ENCODE measurements at places on chromosomes 7 and 10.
A peak's percentile ranks its signal among the peaks of the same experiment; 100 is the strongest.

DNA sequence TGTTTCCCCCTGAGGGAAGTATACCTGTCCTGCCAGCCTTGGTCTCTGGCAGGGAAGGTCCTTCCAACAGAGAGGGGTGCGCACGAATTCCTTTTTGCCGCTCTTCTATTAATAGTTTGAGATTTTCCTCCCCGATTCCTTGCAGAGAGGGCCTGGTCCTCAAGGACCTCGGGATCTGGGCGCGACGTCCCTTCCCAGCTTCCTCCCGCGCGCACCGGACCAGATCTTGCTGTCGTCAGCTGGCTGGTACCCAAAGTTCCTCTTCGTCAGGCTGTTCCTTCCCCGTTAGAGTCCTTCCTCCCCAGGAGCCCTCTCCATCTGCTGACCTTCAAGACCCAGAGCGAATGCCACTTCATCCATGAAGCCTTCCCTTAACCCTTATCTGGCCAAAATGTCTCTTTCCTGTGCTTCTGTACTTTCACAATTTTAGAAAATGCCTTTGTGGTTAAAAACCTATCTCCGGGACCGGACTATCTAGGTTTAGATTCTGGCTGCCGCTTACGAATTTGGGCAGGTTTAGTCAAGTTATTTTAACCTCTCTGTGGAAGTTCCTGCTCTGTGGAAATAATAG lies 851 bp upstream of the GOT1 start:
- DNase-seq = no peak

- DNase-seq = no peak
Observed at GRCh38 chr7:29091715-29092114, 54.6 kb downstream of the CPVL start.

DNA sequence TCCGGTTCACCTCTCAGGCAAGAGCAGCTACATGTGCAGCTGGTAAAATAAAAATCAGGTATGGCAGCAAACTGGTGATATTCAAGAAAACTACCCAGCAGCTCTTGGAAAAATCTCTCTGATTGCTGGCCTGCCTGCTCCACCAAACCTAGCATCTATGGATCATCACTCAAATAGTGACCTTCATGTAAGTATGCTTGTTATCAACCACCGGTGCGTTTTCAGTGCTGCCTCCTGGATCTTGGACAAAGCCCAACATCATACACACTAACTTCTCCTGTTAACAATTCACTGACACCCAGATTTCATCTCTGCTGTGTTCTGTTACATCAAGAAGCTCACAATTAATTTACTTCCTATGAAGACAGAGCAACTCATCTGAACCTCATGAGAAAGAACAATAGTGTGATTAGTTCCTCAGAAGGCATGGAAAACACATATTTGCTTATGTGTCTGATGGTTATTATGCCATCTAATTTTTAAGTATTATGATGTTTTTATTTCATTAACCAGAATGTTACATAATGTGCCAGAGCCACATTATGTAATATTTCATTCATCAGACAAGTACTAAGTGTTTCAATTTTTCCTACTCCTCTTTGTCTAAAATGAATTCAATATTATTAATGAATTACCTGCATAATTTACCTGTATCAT lies 8.8 kb downstream of the CDK6 start:
- no peak for DNase-seq

DNA sequence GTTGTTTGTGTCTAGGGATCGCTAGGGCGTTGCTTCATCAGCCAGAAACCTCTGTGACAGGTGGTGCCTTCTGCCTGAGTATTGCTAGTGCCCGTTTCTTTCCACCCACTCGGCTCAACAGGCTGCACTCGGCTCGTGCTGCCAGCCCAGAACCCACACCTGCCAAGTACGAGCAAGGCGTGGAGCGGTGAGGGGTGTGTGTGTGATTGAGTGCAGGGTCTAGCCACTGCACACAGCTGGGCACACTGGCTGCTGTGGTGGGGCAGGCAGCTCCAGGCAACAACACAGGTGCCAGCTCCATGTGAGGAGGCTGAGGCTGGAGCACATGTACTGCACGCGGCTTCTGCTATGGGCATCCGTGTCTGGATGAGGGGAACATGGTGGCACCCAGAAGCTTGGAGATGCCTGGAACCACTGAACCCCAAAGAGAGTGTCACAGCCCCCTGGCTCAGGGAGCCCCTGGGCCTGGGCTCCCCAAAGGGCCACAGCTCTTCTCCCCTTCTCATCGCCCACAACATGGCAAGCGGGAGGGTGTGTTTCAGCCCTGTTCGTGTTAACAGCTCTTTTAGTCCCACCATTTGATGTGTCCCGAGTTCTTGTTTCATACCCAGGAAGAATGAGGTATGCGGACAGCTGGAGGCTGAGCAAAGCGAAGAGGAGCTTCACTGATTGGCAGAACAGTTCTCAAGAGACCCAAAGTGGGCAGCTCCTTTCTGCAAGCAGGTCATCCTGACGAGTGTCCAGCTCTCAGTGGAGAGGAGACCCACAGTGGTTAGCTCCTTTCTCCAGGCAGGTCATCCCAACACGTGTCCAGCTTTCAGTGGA lies 78.1 kb downstream of the HDAC9 start:
- no peak for DNase-seq

DNA sequence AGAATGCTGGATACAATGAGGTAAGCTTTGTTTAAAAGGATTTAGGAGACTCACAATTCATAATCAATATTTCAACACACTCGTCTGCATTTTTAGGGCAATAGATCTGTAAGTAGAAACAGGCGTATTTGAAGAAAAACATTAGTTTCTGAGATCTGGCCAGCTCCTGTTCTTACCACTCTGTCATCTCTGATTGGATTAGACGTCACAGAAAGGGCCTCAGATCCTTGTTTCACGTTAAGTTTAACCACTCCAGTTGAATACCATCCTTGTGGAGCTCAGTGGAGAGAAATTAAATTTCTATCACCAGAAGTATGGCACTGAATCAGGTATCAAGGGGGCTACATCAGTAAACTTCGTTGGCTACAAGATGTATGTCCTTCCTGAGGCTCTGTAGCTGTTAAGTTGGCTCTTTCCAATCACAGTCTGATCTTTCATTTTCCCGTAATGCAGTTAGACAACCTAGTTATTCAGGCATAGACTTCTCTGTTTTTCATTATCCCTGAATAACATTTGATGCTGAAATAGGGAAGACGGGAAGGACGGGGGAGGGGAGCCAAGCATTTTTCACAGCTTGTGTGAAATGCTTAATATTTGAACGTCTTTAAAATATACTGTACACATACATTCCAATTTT lies 659.2 kb upstream of the GALNT17 start:
- DNase-seq = no peak

DNA sequence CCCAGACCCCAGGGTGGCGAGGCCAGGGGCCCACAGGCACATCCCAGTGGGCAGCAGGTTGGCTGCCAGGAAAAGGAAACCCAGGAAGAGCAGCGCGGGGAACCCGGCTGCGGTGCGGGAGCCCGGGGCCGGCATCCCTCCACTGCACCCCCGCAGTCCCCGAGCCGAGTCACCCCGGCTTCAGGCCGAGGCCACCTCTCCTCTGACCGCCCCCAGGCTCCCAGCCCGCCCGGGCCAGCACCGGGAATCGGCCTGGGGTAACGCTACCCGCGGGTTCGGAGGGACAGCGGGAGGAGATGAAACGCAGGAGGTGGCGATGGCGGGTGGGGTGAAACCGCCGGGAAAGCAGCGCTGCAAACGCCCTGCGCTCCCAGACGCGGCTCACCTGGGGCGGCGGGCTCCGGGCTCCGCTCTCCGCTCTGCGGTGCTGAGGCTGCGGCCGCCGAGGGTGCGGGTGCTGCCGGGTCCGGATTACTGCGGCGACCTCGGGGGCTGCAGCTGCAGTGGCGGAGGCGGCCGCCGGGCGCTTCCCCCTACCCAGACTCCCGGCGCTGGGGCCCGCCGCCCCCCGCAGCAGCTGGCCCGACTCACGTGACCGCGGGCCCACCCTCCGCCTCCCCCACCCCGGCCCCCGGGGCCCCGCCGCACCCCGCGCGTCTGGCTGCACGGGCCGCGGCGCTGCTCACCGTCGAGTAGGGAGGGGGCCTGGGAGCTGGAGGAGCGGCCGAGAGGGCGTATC lies at the start of gene SCRN1:
TSS of gene SCRN1 (minus strand) at position 545 of the 739 bp plus-strand sequence. CDS start 20,734 bp downstream, outside the sequence.
- no peak for DNase-seq

DNA sequence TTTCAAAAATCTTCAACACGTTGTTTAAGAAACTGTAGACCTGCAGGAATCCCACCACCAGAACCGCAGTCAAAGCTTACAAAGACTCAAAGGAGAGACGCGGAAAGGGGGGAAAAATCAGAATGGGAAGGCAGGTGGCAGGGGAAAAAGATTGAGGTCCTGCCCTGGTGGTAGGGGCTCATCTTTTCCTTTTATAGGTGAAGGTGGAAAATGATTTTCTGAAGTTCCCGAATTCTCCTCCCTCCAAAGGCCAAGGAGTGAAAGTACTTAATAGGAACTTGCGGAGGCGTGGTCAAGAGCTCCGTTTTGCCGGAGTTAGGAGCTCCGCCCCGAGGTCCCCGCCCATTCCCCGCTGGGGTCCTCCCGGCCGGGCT lies 724 bp downstream of the BBIP1 start:
- DNase-seq = peak; percentile 73

- no peak for DNase-seq
Observed at GRCh38 chr7:41709621-41710020, 6.7 kb upstream of the INHBA start.

- DNase-seq = no peak
Observed at GRCh38 chr10:59550061-59550460, 159.6 kb downstream of the SLC16A9 start.

DNA sequence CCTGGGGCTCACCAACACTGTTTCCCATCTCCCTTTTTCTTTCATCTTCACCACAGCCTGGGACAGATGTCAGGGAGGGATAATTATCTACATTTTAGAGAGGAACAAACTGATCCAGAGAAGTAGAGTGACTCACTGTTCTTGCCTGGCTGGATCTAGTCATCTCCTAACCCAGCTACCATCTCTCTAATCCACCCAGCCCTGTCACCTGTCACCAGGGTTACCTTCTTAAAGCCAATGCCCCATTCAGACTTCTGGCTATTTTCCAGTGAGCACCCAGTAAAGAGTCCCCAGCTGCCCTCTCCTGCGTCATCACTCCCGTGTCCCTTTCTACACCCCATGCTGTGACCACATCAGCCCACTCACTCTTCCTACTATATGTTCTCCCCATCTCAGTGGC lies 68.4 kb upstream of the DUSP5 start:
- no peak for DNase-seq

GRCh38 chr10:74282848-74283210 lies 131.8 kb downstream of the ADK start:
- no peak for DNase-seq

DNA sequence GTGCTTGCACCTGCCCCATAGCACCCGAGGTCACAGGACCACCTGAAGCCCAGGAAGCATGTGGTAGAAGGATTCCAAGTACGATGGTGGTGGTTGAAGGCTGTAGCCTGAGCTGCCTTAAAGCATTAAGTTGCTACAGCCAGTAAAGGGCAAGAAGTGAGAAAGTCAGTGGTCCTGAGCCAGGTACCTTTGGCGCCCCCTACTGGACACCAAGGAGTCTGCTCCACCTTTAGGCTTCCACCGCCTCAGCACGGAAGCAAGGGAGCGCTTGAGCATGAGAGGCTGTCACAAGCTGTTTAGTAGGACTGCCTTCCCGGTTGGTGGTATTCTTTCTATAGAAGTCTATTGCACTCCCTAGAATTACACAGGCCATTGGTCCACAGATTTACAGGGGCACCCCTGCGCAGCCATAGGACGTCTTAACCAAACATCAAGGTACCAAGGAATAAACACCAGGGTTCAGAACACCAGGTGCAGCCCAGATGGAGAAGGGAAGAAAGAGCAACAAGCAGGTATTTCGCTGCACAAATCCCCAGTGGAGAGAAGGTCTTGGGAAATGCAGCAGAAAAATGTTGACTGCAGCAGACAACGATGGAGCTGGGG lies 2.2 kb downstream of the CRTAC1 start:
- DNase-seq = peak; percentile 5

DNA sequence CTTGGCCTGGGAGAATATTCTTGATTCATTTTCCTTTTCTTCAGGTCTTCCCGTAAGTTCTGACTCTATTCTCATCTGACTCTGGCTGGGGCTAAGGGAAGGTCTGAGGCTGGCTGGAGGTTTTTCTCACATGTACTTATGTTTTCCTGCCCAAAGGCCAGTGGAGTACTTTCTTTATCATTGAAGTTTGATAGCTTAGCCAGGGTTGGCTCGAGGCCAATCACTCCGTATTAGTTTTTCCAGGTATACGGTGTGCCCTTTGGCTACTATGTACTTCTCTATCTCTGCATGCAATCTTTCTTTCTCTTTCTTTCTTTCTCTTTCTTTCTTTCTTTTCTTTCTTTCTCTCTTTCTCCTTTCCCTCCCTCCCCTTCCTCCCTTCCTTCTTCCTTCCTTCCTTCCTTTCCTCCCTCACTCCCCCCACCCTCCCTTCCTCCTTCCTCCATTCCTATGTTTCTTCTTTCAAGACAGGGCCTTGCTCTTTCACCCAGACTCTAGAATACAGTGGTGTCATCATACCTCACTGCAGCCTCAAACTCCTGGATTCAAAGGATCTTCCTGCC lies 26.8 kb upstream of the VKORC1L1 start:
- DNase-seq = no peak

DNA sequence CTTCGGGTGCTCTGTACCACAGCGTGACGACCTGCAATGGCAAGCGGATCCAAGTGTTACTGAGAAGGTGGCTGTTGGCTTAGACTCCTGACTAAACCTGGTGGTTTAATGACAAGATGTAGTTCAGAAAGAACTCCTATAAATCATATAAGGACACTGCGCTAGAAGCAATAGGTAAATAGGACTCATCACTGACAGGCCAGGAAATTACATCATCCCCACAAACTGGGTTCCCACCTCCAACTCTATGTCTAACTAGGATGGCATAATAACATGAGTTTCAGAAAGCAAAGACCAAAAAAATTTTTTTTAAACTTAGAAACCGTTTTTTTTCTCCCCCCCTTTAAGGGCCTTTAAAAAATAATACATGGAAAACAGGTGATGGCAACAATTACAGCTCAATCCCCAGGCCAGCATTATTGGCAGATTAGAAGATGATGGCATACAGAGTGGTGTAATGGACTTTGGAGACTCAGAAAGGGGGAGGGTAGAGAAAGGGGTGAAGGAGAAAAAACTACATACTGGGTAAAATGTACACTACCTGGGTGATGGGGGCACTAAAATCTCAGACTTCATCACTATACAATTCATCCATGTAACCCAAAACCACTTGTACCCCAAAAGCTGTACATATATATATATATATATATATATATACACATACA lies 81.4 kb upstream of the FAM133B start:
- no peak for DNase-seq

- DNase-seq = no peak
Observed at GRCh38 chr10:15200626-15201025, 32.1 kb upstream of the NMT2 start.

GRCh38 chr7:106276513-106276912 lies 8.3 kb downstream of the NAMPT start:
- no peak for DNase-seq

- no peak for DNase-seq
Observed at GRCh38 chr7:122676466-122676865, 22.5 kb downstream of the RNF133 start.

GRCh38 chr7:149717481-149717880 lies 55.9 kb downstream of the ZNF467 start:
- no peak for DNase-seq

DNA sequence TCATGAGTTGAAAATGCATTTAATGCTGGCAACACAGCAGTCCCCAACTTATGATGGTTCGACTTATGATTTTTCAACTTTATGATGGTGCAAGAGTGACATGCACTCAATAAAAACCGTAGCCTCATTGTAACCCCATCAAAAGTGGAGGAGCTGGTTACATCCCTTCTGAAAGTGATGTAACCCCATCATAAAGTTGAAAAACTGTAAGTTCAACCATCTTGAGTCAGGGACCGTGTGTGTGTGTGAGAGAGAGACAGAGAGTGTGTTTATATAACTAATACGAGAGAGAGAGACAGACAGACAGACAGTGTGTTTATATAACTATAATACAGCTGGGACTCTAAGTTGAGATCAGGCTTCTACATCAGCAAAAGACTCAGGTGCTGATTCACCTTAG lies 21.0 kb downstream of the ANXA11 start:
- no peak for DNase-seq

Data from stimulated activated CD8-positive, alpha-beta memory T cell treated with anti-CD3 and anti-CD28 coated beads, Interleukin-7, amount 100 ng/mL, for 1 hour (primary cell).